ENCODE measurements at places on chromosomes 13 and 19.

- DNase-seq = no peak
These were observed 64.0 kb upstream of the TNFRSF19 start for GRCh38 chr13:23506071-23506806.

DNA sequence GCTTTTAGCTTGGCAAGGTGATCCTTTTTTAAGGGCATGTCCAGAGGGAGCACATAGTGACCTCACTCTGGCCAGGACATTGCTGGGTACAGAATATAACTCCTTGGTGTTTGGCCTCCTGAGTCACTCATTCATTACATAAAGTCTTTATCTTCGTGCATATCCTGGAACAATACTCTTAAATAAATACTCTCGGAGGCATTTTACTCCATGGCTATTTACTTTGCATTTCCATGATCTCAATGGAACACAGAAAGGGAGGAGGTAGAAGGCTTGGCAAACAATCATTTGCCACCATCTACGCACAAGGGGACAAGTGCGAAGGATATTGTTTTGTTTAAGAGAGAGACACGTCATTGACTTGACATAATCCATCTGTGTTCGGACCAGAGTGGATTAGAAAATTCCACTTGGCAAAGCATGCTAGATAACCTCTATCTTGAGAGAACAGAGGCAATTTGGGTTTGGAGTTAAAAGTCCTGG, 210.0 kb downstream of the IRS2 start:
- DNase-seq = no peak

DNA sequence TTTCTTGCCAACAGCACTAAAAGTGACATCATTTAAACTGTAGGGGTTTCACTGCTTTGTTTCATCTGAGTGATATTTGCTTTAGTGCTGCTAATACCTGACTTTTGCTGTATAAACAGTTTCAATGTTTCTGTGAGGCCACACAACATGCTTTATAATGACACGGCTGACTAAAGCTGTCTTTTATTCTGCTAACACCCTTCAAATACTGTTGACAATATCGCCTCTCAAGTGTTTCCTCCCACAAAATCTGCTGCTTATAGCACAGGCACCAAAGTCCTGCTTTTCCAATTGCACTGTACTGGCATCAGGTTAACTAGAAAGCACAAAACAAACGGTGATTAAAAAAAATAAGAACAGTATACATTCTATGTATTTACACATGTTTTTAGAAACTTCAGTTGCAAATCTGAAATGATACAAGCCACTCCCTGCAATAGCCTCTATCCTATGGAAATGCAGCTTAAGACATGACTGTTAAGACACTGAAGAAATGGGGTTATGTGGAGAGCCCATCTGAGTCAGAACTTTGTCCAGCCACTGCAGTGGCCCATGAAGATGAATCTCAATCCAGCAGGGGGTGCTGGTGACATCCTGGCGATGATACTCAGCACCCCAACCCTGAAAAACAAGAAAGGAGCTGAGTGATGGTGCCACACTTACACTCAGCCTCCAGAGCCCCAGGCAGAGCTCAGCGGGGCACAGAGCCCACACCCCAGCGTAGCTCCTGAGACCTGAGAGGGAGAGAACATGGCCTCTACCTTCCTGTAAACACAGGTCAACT, 29.4 kb downstream of the RFXAP start:
- DNase-seq = no peak

DNA sequence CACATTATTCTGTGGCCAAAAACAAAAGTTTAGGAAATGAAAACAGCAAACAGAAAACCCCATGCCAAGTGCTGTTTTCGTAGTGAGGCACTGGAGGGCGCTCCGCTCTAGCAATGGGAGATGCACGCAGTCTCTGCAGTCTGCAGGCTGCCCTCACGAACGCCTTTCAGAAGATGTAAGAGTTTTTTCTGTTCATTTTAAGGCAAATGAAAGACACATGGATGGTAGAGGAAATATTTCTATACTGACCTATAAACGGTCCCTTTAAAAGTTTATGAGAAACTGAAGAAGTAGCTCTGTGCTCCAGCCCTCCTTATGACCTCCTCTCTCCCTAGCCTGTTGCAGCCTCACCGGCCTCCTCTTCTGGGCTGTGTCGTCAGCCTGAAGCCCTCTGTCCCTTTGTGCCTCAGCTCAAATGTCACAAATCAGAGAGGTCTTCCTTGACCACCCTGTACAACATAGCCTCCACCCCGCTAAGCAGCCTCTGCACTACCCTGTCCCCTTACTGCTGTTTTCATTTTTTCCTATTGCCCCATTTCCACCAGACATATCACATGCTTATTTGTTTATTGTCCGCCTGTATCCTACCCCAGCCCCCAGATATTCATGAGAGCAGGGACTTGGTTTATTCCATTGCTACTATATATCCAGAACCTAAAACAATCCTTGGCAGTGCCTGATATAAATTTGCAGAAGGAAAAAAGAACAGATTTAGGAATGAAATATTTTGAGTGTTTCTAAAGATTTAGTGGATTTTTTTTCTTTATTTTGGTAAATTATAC, 116.4 kb downstream of the TM9SF2 start:
- DNase-seq = no peak

DNA sequence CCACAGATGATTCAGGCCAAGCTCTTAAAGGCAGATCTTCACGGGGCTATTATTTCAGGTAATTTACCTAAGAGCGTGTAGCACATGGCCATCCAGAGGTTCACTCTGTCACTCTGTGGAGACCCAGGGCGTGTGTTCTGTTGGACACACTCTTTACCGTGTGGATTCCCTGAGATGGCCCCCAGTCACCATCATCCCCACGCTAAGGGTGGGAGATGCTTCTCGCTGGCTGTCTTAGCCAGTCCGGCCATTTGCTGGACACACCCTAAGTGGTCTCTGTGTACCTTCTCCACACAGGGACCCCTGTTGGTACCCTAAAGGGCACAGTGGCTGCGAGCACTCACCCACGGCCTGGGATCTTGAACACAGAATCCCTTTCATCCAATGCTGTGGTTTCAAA, 6.0 kb downstream of the POP4 start:
- no peak for DNase-seq

GRCh38 chr13:109454167-109454917, 332.0 kb downstream of the IRS2 start:
- DNase-seq = no peak

DNA sequence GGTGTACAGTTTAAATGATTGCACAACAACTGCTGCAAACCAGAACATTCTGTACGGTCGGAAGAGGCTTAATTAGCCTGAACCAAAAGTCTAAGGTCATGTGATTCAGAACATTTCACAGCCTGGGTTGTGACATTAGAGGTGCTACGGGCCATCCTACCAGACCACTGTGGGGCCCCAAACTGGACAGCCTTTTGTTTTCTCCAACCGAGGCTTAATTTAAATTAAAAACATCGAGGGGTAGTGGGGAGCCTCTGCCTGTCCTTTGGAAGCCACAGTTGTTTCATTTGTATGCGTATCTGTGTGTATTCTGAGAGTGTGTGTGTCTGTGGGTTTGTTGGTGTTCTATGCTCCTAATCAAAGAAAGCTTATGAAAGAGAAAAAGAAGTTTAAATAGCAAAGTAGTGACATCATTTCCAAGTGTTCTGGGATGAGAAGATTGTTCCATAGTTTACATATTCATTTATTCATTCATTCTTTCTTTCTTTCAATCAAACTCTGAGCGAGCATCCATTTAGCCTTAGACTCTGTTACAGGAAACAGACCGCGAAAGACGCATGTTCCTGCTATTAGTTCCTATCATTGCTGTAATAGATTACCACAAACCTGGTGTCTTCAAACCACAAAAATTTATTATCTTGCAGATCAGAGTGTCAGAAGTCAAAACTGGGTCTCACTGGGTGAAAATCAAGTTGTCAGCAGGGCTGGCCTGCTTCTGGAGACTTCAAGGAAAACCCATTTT, 444.8 kb downstream of the FOXO1 start:
- DNase-seq = peak; percentile 34

GRCh38 chr13:65985612-65986011, 1244.5 kb downstream of the PCDH9 start:
- DNase-seq = no peak

DNA sequence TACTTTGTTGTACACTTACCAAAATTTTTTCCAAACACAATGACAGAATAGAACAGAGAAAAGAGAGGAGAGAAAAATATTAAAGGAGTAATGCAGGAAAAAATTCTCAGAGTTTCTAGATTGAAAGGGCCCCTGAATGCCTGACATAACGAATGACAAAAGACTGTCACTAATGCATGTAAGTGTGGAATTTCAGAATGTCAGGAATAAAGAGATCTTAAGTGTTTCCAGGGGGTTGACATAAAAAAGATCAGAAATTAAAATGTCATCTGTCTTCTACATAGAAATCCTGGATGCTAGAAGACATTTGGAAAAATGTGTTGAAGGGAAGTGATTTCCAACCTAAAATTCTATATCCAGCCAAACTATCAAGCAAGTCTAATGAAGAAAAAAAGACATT, 27.2 kb downstream of the TEX26 start:
- no peak for DNase-seq

DNA sequence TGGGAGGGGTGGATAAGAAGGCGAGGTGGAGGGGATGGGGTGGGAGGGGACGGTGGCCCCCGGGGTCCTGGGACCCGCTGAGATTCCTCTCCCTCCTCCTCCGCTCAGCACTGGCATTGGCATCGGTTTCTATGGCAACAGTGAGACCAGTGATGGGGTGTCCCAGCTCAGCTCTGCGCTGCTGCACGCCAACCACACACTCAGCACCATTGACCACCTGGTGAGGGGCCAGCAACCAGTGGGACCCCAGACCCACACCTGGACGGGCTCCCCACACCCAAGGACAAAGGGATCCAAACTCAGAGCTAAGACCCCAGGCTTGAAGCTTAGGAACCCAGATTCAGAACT, 5.9 kb downstream of the TTYH1 start:
- DNase-seq = no peak

GRCh38 chr13:99275093-99275469, 16.9 kb upstream of the GPR18 start:
- no peak for DNase-seq

DNA sequence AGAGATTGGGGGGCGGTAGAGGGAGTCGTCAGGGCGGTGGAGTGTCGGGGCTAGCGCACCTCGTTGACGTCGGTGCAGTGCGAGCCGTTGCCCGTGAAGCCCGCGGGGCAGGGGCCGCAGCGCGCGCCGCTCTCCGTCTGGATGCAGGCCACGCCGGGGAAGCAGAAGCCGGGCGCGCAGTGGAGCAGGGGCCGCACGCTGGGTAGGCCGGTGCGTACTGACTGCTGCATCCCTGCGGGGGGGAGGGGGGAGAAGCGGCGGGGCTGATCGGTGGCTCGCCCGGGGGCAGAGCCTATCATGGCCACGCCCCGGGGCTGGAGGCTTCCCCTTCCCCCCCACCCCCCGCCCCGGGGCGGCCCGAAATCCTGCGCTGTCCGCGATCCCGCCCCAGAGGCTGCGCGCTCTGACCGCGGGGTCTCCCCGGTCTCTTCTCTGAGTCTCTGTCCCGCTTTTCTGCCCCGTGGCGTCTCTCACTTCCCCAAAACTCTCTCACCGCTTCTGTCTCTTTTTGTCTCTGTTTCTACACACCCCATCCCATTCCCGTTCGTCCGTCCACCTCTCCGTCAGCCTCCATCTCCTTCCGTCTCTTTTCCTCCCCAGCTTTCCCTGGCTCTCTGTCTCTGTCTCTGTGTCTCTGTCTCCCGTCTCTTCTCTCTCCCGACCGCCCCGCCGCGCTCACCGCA, 1.1 kb downstream of the COMP start:
- DNase-seq = peak; percentile 14

DNA sequence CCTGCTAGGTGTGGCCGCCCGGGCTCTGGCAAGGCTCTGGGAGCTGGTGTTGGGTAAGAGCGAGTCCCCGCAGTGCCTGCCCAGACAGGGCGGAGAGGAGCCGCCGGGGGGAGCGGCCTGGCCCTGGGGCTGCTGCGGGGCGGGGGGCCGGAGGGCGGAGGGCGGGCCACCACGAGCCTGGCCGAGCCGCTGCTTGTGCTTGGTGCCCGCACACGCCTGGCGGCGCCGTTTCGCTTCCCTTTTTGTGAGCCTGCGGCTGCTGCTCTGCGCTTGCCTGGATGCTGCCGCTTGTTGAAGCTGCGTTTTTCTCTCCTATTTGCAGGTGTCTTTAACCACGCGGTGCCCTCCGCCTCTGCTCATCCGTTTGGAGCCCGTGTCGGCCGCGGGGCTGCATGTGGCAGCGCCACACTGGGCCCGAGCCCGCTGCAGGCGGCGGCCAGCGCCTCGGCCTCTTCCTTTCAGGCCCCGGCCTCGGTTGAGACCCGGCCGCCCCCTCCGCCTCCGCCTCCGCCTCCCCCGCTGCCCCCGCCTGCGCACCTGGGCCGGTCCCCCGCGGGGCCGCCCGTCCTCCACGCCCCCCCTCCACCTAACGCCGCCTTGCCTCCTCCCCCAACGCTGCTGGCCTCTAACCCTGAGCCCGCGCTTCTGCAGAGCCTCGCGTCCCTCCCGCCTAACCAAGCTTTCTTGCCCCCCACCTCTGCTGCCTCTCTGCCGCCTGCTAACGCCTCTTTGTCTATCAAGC, 8.5 kb downstream of the PLEKHJ1 start:
- DNase-seq = no peak

DNA sequence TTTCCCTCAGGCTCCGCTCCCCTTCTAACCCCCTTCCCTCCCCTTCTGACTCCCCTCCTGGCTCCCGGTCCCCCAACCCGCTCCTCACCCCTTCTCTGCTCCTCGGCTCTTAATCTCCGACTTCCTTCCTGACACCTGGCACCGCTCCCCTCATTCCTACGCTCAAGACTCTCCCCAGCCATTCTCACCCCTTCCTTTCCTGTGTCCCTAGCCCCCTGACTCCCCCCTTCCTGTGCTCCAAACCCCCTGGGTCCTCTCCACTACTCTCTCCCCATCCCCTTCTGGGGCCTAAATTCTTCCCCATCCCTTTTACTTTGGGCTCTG, 658 bp downstream of the CLPP start:
- DNase-seq = no peak

- DNase-seq = peak; percentile 48
These were observed 3.8 kb upstream of the SLC7A9 start for GRCh38 chr19:32873247-32873959.

- no peak for DNase-seq
These were observed 205.7 kb downstream of the KCNRG start for GRCh38 chr13:50220938-50221337.

- no peak for DNase-seq
These were observed 139.3 kb downstream of the FRY start for GRCh38 chr13:32170841-32171240.

DNA sequence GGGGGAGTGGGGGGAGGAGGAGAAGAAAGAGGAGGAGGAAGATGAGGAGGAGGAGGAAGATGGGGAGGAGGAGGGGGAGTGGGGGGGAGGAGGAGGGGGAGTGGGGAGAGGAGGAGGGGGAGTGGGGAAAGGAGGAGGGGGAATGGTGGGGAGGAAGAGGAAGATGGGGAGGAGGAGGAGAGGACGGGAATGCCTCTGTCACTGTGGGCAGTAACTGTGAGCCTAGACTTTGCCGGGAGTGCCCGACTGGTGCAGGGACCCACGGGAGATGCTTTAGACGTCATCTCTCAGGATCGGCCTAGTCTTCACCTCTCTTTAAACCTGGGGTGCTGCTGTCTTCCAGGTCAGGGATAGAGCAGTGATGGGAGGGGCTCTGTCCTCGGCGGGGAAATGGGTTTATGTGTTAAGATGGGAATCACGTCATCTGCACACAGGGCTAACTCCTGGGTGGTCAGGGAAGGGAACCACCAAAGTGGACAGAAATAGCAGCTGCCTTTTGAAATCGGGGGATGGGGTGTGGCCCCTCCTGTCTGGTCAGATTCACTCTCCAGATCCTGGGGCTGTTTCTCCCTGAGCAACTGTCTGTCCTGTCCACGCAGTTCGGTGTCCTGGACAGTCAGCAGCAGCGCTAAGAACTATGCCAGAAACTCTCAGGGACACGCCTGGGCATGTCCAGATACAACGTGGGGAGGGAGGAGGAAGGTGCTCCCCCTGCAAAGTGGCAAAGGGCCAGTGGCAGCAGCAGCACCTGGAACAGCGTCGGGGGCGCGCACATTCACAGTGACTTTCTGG, 26.9 kb downstream of the GAS6 start:
- no peak for DNase-seq

Measured in stimulated activated CD8-positive, alpha-beta memory T cell treated with anti-CD3 and anti-CD28 coated beads, Interleukin-7, amount 100 ng/mL, for 48 hours (primary cell).